Right hindlimb (tissue), 1 donor: ENCODE measurements at places on chromosomes 13 and 19.

GRCh38 chr19:12075538-12076139 lies 11.1 kb downstream of the ZNF844 start:
- DNase-seq = no peak

DNA sequence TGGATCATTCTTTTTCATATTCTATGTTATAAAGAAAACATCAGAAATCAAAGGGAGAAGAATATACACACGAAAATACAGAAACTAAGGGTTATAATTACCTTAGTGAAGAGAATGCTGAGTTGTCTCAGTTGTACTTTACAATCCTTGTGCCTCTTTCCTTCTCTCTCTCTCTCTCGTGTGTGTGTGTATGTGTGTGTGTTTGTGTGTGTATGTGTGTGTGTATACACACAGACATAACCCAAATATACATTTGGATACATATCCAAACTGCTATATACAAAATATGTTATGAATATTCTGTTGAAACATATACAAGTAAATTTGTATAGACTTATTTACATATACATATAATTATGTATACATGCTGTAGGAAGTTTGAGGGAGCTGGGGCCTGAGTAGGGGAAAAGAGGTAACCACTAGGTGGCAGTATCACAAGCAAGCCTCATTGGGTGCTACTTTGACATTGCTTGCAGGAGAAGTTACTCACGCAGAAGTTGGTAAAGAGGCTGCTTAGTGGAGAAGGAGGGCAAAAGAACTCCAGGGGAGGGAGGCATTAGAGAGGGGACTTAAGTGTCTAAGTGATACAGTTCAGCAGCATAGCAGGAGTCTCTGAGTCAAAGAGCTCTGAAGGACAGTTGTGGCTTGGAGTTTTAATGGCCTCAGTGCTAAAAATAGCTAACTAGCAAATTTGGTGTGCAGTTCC lies 465.1 kb upstream of the PCDH20 start:
- DNase-seq = no peak

DNA sequence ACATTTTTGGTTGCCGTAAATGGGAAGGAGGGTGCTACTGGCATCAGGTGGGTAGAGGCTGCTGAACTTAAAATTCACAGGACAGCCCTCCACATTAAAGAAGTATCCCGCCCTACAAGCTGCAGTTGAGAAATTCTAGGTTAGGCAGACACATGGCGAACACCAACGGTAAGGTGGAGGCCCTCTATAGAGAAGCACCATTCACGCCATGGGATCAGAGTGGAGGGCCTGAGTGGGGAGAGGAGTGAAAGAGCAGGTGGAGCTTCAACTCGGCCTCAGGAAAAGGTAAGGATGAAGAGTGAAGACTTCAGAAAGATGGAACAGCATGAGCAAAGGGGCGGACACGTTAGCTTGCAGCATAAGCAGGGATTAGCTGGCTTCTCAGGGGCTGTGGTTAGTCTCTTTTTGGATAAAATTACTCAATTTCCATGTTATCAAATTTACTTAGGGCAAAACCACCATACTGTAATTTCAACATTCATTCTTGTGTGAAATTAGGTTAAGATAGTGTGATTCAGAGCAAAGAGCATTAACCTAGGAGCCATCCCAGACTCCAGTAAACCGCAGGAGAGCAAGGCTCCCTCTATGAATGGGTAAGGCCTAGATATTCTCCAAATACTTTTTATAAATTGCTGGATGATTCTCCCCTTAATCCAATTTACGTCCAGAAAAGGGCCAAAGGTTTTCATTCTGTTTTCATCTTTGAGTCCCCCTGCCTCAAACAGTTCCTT lies 1.2 kb downstream of the EEF1AKMT1 start:
- no peak for DNase-seq

DNA sequence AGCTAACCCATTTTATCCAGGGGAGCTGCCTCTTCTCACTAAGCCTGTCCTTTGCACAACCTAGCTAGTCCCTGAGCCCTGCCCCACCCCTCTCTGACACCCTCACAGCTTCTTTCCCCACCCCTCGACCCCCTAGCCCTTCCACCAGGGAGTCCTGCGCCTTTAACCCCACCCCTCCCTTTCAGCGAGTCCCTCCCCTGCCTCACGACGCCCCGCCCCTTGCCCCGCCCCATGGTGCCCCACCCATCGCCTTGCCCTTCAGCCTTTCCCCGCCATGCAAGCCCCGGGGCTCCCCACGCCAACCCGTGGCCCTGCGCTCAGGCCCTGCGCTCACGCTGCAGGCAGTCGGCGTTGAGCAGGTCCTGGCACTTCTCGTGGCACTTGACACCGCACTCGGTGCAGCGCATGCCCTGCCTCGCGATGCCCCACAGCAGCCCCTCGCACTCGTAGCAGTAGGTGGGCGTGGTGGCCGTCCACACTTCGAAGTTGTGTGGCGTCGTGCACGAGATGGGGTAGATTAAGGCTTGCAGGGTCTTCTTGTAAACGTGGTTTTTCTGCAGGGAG lies 40.0 kb downstream of the UNC13A start:
- no peak for DNase-seq

DNA sequence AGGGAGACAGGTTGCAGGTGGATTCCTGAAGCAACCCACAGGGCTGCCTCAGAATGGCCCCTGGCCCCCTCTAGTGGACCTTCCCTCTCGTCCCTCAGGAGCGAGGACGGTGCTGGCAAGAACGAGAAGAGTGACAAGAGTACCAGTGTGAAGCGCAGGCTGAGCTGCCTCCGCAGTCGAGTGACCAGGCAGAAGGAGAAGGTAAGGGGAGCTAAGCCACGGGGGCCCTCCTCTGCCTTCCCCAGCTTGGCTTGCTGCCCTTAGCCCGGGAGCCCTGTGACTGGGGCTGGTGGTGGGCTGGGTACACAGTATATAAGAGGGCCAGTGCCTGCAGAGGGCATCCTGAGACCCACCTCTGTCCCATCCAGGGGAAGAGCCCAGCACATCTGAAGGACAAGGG lies 34.0 kb downstream of the ARHGEF18 start:
- DNase-seq = no peak

- DNase-seq = peak; percentile 29
Observed at GRCh38 chr13:38819053-38819452, 132.2 kb downstream of the FREM2 start.
